ENCODE measurements at places on chromosomes 4 and X.

DNA sequence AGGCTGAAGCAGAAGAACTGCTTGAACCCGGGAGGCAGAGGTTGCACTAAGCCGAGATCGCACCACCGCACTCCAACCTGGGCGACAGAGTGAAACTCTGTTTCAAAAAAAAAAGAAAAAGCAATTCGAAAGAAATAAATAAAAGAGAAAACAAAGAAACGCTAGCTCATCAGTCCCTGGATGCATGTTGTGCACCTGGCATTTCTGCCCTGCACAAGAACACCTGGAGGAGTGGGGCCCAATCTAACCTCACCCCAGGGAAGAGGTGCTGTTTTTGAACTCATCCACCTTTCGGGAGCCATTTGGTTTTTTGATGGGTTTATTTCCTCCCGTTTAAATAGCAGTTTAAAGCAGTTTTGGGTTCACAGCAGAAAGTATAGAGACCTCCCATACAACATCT, 5.7 kb upstream of the MRFAP1 start:
- no peak for DNase-seq

DNA sequence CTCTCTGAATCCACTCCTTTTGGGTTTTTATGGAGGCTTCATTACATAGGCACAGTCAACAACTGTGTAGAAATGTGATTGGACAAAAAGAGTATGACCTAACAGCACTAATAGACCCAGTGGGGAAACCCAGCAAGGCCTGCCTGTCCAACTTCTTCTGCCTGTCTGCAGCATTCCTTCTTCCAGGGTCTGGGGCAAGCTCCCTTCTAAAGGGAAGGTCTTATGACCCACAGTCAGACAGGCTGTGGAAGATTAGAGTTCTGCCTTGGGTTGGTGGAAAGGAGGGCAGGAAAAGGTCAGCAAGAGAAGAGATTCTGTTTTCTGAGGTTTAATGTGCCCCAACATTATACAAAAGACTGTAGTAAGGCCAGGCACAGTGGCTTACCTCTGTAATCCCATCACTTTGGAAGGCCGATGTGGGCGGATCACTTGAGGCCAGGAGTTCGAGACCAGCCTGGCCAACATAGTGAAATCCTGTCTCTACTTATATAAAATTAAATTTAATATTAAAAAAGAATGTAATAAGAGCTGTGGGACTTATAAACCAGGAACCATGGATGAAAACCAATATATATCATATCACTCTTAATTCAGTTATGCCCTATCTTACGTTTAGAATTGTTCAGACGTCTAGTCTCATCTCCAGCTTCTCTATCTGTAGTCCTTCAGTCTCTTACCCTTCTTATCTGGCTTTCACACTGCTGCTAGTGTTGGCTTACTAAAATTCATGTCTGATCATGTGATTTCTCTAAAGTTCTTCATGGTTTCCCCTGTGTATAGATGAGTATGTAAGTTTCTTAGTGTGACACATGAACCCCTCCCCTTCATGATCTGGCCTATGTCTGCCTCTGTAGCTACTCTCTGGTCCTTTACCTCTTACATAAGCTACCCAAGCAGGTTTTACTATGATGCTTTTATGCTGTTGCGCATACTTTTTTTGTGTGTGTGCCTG, 6.2 kb downstream of the CLCN3 start:
- no peak for DNase-seq

- no peak for DNase-seq
Observed at GRCh38 chr4:88613417-88613875, 21.2 kb downstream of the HERC3 start.

DNA sequence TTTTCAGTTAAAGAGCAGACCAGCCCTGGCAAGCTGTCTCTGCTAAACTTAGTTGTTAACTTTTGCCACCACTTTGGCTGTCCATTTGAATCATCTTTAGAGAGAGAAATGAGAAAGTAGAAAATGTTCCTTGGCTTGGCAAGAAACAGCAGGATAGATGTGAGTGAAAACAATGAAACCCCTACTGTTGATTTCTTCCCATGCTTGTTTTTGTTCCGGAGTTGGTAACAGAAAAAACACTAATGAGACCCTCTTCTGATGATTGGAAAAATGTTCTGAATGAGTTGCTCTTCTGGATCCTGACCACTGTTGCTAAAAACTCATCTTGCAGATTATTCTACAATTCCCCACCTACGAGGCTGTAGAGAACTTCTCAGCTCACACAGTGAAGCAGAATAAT, 203.3 kb downstream of the MAPK10 start:
- no peak for DNase-seq

GRCh38 chr4:25446611-25447010, 69.5 kb downstream of the ANAPC4 start:
- no peak for DNase-seq

DNA sequence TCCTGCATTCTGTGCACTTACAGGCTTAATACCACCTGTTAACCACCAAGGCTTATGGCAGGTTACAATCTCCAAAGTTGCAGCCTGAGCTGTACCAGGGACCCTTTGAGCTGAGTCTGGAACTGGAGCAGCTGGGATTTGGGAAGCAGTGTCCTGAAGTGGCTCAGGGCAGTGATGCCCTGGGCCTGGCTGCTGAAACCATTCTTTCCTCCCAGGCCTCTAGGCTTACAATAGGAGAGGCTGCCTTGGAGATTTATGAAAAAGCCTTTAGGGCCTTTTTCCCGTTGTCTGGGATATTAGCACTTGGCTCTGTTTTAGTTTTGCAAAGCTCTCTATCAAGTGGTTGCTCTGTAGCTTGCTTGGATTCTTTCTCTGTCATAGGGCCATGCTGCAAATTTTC, 154.3 kb upstream of the CASK start:
- no peak for DNase-seq

- no peak for DNase-seq
Observed at GRCh38 chr4:7499661-7500060, 64.9 kb upstream of the PSAPL1 start.

- DNase-seq, result no peak
Observed at GRCh38 chr4:153209410-153209809, 5.2 kb downstream of the TRIM2 start.

- peak; percentile 38 for DNase-seq
Observed at GRCh38 chrX:74535408-74536151, 78.8 kb downstream of the RLIM start.

DNA sequence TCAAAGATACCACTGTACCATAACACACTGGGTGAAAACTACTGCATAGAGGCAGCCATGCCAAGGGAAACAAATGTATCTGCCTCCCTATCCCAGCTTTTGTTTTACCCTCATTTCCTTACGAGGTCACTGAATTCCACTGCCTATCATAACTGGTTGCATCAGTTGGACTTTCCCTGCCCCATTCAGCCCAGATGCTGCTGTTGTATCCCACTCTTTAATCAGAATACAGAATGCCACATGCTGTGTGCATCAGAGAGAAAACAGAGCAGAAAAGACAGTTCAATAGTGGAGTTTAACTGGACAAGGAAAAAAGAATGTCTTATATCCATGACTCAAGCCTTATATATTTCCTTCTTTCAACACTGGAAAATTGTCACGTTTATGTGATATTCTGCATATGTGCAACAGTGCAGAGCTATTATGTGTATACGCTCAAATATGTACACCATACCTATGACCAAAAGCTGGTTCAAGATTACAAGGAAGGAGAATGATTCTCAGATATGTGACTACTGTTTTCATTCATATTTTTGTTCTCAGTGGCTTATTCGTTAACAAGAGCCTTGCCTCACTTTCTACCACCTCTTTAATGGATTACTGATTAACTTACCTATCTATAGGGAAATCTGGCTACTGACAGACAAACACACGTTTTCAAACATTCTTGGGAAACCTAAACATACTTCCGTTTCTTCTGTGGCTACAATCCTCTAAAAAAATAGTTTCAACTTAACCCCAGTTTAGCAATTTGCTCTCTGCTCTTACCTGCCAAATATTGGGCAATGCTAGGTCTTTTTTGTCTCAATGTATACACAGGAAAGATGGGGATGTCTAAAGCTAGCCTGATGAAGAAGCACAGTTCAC, 378.9 kb downstream of the SMARCA1 start:
- no peak for DNase-seq

DNA sequence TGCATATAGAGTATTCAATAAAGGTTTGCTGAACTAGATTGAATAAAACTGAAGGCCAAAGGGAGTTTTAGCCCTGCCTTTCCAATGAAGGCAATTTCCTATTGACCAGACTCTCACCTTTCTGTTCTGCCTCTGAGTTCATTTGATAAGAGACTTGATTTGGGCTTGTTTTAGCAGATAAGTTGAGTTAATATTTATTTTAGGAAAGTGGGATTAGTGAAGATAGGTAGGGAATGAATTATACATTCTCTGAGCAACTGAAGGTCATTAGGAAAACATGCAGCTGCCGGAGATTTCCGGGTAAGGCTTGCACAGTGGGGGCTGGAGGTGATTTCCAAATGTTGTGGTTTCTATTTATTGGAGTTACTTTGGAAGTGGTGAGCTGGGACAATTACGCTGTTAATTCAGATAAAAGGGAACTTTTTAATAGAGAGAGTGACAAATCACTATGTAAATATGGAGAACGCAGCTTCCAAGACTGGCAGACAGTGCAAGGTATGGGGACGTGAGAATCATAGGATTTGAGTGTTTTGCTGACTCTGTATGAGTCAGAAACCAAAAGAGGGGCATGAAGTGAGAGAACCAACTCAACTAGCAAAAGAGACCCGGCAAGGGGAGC, 553.6 kb upstream of the BOD1L1 start:
- DNase-seq, result no peak

DNA sequence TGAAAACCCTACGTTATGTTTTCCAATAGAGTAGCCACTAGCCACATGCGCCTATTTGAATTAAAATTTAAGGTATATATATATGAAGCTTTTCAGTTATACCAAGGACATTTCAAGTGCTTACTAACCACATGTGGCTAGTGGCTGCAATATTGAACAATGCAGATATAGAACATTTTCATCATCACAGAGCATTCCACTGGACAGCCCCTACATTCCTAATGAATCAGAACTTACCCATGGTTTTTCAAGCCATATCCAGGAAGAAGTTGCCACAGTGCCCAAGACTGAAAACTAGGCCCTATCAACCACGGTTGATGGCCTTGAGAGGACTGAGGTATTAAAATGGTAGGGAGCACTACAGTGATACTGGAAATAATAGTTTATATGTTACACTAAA, 29.7 kb downstream of the NEK1 start:
- no peak for DNase-seq

DNA sequence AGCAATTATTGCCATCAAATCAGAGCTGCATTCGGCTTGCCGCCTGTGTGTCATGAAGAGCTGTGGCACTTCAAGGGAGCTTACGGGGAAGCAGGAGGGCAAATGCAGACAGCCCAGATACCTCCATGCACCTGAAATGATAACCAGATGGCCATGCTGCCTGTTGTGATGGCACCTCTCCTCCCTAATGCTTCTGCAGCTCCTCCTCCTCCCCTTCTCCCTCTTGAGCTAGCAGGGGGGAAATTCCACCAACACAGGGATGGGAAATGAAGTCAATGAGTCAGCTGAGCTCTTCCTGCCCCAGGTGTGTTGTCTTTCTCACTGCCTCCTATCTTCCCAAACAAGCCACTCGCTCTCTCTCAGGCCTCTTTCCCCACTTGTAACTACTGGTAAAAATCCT, 565.0 kb downstream of the BCOR start:
- no peak for DNase-seq

DNA sequence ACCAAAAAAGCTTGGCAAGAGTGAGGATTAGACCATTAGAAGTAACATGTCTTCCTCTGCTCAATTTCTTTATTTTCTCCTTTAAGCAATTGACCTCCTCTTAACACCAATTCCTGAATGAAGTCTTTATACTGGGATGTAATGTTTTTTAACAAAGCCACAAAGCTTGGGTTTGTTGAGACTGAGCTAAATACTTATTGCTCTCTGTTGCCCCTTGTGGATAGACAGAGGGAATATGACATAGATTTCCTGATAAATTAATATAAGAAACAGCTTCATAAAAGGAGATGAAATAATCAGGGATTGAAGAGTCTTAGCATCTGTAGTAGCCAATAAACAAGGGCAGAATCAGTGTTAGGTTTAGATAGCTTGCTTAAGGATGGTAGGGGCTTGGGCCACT, 57.6 kb downstream of the CCDC160 start:
- DNase-seq, result no peak

Data from nucleus accumbens (tissue), 56 donors.